ENCODE measurements at places on chromosomes 4 and X.

DNA sequence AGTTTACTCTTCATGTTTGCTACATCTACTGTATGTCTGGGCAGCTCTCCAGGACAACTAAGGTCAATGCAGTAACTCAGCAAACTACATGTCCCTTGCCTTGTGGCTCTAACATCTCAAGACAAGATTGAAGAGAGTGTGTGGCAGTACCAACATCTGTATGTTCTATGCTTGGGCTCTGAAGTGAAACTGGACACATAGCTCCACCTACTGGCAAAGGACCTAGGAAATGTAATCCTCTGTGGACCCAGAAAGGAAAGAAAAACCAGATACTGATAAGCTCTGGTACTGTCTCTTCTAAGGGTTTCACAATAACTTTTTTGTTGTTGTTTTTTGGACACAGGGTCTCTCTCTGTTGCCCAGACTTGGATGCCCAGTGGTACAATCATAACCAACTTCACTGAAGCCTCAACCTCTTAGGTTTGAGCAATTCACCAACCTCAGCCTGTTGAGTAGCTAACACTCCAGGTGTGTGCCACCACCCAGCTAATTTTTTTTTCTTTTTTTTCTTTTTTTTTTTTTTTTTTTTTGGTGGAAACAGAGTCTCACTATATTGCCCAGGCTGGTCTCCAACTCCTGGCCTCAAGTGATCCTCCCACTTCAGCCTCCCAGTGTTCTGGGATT is 64.1 kb downstream of the QDPR start:
- DNase-seq: peak; percentile 8

- no peak for DNase-seq
Observed at GRCh38 chr4:56658528-56658927, 22.6 kb downstream of the HOPX start.

- no peak for DNase-seq
Observed at GRCh38 chrX:56763556-56764152, 34.6 kb downstream of the NBDY start.

DNA sequence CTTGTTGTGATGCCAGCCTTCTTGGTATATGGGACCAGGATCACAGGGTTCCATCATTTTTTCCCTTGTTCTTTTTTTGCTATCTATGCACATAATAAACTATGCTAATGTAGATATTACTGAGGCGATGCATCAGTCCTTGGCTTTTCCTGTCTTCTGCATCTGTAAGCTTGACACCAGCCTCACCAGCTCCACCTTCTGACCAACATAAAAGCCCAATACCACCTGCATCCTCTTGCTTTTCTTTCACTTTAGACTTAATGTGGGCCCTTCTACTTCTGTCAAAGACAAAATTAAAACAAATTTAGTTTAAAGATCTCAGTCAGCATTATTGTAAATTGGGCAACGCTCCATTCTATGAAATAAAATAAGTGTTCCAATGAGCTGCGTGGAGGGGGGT is 1718.8 kb upstream of the PCDH10 start:
- DNase-seq: no peak

DNA sequence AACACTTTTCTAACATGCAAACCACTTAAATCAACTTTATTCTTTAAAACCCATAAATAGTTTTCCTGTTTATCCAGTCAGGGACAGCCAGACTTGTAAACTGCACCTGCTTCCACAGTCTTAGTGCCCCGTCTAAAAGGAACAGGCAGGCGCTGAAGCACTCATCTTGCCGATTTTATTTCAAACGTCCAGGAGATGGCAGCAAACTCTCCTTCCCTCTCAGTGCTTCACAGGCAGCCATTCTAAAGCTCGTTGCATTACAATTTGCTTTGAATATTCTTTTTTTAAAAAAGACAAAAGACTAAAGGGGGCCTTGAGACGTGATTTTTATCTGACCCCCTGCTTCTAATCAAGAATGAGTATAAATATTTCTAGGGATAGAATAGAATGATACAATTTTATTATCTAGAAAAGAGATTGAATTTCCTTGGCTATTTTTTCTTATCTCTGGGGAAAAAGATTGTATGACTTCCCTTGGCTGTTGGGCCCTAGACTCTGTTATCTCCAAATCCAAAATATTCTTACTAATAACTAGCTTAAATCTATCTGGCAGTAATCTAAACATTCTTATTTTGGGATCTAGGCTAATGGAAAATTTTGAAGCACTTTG is 93.6 kb upstream of the MYOZ2 start:
- no peak for DNase-seq

GRCh38 chrX:71128915-71129765 is 10.7 kb downstream of the MED12 start:
- peak; percentile 55 for DNase-seq

DNA sequence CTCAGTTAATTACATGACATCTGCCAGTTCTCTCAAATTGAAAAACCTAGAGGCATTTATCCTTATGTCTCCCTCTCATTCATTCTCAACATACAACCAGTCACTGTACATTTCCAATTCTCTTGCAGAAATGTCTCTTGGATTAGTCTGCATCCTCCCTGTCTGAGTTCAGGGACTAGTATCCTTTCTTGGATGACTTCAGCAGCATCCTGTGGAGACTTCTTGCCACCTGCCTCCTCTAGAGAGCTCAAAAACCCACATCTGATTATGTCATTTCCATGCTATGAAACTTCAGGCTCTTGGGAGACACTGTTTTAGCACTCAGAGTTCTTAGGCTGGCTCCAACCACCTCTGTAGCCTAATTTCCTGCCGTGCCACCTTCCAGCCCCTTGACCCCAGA is 515.1 kb upstream of the DIPK2B start:
- no peak for DNase-seq

DNA sequence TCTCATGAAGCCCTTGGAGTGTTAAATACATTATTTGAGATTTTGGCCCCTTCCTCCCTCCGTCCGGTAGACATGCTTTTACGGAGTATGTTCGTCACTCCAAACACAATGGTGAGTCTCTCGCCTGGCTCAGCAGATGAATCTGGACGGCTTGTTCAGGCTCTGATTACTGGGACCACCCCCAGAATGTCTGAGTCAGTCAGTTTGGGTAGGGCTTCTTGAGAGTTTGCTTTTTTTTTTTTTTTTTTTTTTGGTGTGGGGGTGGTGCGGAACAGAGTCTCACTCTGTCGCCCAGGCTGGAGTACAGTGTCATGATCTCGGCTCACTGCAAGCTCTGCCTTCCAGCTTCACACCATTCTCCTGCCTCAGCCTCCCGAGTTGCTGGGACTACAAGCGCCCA is 62.4 kb upstream of the MSANTD1 start:
- no peak for DNase-seq

- DNase-seq: no peak
Observed at GRCh38 chr4:120723986-120724385, 198.5 kb downstream of the PRDM5 start.

DNA sequence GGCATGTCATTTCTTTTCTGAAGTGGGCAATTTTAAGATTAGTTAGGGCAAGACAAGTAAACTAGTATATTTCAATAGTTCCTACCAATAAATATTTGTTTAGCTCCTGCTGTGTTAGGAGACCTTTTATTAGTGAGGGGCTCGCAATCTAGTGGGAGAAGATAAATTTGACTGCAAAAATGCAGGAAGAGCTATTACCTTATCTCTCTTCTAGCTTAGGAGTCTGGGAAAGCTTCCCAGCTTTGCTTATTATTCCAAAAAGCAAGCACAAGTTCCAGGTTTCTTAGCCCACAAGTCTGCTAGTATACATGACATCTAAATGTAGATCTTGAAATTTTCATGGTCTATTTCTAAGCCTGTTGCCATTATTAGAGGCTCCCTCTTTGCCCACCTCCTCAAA is 191.1 kb downstream of the GC start:
- DNase-seq: no peak

- peak; percentile 23 for DNase-seq
Observed at GRCh38 chrX:123859409-123859845, 426 bp upstream of the XIAP start.

- no peak for DNase-seq
Observed at GRCh38 chrX:77114501-77114900, 332.7 kb upstream of the FGF16 start.

DNA sequence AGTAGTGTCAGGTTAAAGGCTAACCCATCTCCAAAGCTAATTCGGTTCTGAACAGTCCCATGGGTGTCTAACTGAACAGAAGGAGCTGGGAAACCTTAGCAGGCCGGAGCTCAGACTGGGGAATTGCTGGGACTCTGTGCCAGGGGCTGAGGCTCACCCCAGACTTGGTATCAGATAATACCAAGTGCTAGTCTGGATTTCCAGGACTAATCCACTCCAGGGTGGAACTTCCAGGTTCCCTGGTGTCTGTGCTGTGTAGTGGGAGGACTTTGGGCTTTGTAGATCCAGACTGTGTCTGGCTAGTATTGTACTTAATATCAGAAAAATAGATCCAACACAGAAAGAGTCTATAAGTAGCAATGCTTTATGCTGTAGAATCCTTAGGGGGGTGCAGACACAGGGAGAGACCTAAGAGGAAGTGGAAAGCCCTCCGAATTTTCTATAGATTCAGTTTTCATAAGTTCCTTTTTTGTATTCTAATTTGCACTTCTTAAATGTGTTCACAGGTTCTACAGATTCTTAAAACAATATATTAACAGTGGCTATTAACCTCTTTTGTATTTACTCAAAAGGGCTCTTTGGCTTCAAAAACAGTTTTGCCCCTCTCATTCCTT is 4.1 kb downstream of the ZNF827 start:
- DNase-seq: no peak

- no peak for DNase-seq
Observed at GRCh38 chrX:39008549-39008948, 207.3 kb downstream of the MID1IP1 start.

GRCh38 chrX:131139072-131139471 is 80.9 kb downstream of the ARHGAP36 start:
- DNase-seq: no peak

DNA sequence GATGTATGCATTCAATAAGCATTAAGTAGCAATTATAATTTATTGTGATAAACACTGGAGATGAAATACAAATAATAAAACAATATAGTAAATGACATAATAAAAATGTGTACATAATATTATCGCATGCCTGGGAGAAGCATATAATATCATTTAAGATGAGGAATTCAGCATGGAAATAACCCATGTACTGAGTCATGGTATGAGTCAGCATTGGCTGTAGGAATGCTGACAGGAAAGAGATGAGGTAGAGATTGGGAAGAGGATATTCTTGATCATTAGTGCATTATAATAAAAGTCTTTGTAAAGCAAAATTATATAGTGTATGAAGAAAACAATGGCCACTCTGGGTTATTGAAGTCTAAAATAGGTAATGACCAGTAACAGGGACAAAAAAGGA is 82.8 kb downstream of the MAGEB10 start:
- no peak for DNase-seq

GRCh38 chr4:171814545-171814944 is 1.3 kb downstream of the GALNTL6 start:
- DNase-seq: no peak

GRCh38 chr4:26748811-26749210 is 111.8 kb upstream of the STIM2 start:
- no peak for DNase-seq

DNA sequence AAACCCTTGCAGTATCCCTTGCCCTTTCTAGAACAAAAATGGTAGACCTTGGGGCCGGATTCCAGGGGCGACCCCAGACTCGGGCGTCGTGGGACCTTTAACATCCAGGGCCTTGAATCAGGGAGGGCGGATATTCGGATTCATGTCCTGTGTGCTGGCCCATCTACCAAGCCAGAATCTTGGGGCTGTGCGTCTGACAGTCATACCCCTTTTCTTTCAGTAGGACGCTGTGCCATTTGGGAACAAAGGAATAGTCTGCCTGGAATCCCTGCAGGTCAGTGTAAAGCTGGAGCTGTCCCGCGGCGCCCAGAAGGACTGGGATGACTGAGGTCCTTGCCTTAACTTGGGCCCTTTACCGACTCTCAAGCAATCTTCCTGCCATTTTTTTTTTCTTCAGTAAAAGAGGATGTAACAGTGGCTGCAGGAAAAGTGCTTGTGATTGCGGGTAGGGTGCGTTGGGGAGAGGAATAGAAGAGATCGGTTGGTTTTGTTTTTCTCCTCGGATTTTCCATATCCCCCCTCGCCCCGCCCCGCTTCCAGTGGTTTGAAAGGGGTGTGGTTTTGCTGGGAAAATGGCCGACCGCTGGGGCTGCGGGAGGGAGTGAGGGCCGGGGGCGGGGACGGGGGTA is 518 bp downstream of the ARMCX1 start:
- DNase-seq: peak; percentile 14

- DNase-seq: no peak
Observed at GRCh38 chr4:35541888-35542213, 702.5 kb downstream of the ARAP2 start.

GRCh38 chr4:116400480-116400879 is 684.9 kb downstream of the TRAM1L1 start:
- DNase-seq: no peak

DNA sequence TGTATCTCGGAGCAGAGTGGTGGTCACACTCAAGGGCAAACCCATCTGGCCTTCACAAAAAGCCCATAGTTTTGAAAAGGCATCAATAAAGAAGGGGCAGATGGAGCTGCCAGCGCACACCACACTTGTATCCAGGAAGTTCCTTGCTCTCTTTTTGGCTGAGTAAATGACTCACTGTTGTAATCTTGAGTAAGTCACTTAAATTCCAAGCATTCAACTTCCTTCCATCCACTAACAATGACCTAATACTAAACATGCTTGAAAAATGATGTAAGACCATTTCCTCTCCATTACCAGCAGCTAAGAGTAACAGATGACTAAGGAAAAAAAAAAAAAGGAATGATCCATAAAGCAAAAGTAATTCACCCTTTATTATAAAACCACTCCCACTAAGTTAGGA is 32.4 kb upstream of the MYOZ2 start:
- no peak for DNase-seq

GRCh38 chr4:90786602-90787001 is 659.4 kb downstream of the CCSER1 start:
- DNase-seq: no peak

DNA sequence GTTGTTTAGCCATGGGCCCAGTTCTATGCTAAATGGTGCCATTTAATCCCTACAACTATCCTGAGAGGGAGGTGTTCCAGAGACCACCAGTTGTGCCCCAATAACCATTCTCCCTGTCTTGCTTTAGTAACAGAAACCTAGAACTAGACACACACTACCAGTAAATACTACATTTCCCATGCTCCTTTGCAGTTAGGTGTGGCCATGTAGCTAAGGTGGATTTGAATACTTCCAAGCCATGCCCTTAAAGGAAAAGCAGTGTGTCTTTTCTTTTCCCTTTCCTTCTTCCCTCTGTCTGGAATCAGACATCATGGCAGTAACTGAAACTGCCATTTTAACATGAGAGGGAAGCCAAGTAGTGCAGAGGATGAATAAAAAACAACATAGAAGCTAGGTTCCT is 90.9 kb upstream of the TMEM33 start:
- DNase-seq: no peak

All from hypothalamus (tissue), 51 donors.